Tongue (tissue), 3 donors: ENCODE measurements at places on chromosomes 13 and 19.
A peak's percentile ranks its signal among the peaks of the same experiment; 100 is the strongest.

- no peak for DNase-seq
Observed at GRCh38 chr13:94400874-94401273, 78.6 kb downstream of the DCT start.

DNA sequence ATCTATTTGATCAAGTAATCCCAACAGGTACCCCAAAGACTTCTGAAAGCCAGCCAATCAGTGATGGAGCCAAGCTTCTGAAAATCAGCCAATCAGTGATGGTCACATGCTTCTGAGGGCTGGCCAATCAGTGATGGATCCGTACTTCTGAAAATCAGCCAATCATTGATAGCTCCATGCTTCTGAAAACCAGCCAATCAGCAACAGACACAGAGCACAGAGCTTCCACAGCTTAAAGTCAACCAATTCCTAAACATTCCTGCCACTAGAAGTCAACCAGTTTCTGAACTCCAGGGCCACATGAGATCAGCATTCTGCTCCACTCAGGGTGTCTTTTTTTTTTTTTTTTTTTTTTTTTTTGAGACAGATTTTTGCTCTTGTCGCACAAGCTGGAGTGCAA, 8.2 kb upstream of the HSD17B14 start:
- DNase-seq, result no peak

GRCh38 chr19:41889896-41890295, 6.9 kb downstream of the ARHGEF1 start:
- no peak for DNase-seq

GRCh38 chr13:94968757-94969086, 256.4 kb upstream of the SOX21 start:
- DNase-seq, result no peak

DNA sequence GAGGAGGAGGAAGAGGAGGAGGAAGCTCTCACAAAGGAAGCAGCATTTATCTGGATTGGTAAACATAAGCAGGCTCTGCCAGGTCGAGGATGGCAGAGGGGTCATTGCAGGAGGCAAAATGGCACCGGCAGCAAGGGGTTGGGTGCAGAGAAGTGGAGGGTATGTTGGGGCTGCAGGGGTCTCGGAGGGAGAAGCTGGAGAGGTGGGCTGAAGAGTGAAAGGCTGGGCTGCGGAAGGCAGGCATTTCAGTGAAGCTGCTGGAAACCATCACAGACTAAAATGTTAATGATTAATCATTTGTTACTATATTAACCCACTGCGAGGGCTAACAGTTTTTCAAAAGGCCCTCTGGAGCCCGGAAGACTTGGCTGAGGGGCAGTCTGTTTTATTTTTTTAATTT, 24.6 kb downstream of the TPT1 start:
- no peak for DNase-seq

DNA sequence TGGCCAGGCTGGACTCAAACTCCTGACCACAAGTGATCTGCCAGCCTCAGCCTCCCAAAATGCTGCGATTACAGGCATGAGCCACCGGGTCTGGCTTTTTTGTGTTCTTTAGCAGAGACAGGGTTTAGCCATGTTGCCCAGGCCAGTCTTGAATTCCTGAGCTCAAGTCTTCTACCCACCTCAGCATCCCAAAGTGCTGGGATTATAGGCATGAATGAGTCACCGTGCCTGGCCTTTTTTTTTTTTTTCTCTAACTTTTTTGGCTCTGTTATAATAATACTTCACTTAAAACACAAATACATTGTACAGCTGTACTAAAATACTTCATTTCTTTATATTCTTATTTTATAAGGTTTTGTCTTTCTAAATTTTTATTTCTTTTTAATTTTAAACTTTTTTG, 599.5 kb upstream of the PCDH9 start:
- no peak for DNase-seq

DNA sequence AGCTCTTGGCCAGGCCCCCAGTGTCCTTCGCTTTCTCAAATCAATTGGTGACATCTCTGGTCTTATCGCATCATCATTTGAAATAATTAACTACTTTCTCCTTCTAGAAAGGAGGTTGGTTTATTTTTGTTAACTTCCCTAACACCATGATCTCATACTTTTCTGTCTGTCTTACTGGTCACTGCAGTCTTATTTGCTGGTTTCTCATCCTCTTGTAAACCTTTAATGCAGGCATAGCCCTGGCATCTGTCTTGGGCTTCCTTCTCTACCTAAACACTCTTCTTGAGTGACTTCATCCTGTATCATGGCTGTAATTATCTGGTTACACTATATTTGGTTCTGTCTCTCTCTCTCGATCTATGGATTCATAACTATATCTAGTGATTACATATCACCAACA, 152.8 kb downstream of the CYSLTR2 start:
- no peak for DNase-seq

GRCh38 chr13:78787190-78787589, 128.2 kb upstream of the OBI1 start:
- peak; percentile 5 for DNase-seq

GRCh38 chr19:39277598-39277997, 9.4 kb downstream of the IFNL2 start:
- DNase-seq, result no peak

- no peak for DNase-seq
Observed at GRCh38 chr13:110784704-110785103, 71.2 kb downstream of the ING1 start.

DNA sequence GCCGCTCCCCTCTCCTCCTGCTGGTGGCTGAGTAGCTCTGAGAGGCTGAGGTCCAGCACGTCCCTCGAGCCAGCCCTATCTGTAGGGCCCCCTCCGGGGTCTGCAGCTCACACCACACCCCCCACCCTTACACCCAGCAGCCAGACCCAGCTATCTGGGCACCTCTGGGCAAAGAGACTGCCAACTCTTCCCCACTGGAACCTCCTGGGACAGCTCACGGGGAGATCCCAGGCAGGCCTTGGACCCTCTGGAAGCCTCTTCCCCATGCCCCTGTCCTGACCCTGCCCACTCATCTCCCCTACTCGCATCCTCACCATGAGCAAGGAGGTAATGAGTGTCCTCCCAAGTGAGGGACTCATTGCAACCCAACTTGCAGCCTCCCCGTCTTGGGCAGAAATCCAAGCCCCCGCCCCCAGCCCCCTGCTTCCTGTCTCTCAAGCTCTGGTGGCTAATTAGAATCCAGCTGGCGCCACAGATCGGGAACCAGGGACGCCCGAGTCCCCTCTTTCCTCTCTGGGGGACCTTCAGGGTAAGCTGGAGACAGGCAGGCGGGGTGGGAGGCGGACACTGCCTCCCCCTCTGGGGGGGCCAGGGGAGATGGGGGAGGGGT, 22.1 kb downstream of the ADGRL1 start:
- DNase-seq, result peak; percentile 48

DNA sequence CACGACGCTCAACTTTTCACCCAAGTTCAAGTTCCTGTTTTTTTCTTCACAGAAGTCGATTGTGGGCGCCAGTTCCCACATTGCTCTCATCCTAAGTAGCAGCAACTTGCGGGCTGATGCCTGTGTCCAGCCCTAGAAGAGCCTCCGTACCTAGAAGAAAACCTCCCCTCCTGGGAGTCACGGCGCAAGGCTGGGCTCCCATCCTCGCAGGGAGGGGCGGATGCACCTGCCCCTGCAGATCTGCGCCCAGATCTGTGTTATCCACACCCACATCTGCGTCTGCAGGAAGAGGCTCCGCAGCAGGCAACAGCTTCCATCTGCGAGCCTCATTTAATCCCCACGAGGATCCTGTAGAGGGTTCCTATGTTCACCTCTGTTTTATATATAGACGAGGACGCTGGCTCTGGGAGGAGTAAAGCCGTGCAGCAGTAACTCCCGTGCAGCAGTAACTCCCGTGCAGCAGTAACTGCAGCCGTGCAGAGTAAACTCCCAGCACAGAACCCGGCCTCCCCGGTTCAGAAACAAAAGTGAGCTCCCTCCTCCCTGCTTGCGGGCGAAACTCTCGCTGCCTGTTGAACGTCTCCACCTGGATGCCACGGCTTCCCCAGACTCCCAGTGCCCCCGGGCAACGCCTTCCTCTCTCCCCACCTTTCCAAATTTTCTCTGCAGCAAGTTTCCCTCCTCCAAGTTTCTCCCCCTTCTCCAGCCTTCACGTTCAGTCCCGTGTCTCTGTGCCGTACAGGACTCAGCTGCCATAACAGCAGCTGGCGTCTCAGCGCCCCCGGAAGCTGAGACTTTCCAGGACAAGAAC, 23.5 kb upstream of the LAIR1 start:
- DNase-seq, result peak; percentile 45

DNA sequence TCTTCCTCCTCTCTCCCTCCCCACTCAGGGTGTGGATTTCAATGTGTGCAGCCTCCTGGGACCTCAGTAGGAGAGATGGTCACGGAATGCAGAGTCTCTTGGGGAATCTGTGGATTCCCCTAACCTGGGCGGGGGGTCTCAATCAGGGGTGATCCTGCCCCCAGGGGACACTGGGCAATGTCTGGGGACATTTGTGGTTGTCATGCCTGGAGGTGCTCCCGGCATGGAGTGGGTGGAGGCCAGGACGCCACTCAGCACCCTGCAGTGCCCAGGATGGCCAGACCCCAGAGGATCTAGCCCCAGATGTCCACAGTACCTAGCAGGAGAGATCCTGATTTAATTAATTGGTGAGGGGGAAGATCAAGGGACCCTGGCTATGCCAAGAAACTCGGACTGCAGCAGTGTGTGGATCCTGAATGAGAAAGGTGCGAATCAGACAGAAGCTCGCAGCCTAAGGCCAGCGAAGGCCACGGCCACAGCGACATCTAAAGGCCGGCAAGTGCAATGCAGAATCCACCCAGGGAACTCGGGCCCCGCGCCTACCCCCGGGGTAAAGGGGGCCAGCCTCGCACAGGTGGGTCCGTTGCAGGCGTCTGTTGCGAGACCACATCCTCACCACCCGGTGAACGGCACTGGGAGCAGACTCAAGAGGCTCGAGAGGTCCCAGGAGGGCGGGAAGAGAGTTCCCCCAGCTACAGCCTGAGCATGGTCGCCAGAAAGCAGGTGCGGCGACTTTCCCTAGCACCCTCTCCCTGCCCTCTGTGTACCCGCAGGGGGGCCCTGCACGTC, 88.8 kb downstream of the GNG7 start:
- DNase-seq, result no peak

DNA sequence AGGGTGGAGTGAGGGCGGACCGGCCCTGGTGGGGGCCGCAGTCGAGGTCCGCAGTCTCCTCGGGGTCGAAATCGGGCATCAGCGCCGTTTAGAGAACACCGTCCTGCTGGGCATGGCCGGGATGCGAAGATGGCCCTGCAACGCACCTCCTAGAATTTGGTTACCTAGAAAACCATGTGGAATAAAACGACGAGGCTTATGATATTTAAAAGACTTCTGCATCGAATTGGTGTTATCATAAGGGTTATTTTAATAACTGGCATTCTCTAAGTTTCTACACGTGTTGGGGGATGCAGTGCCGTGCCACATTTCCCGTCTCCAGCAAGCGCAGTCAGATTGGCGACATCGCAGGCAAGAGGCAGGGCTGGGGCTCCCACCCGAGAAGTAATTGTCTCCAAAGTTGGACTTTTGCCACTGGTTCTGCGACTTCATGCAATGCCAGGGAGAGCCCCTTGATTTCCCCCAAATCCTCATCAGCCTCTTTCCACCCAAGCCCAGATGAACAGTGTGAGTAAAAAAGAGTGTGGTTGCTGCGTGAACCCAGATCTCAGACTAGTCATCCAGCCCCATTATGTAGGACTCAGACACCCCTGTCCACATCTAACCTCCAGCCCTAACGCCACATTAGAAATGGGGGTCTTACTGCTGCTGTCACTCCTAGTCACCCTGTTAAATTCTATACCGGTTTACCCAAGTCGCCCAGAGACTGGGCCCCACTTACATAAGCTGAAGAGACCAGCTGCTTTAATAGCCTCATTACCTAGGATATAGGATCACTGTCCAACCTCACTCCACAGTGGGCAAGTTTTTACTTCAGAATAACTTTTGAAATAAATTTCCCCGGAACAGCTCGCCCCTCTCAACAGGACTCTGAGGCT, 571 bp upstream of the DHRS12 start:
- DNase-seq, result peak; percentile 56

- no peak for DNase-seq
Observed at GRCh38 chr13:99085139-99085807, 107.4 kb upstream of the DOCK9 start.

GRCh38 chr19:41407271-41407670, 9.7 kb downstream of the BCKDHA start:
- no peak for DNase-seq

DNA sequence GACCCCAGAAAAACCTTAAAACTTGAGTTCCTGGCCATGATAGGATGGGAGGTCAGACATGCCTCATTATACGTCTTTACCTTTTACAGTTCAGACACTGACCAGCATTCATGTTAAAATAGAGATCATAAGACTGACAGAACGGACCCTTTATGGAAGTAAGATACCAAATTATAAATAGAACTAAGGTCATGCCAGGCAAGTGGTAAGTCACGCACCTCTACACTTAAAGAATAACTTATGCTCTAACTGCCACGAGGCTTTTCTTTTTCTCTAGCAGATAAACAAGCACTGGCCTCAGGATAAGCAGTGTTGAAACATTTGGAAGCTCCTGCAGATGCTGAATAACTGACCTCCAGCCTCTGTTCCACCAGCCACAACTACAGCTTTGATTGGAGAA, 28.4 kb downstream of the GPR42 start:
- DNase-seq, result no peak

DNA sequence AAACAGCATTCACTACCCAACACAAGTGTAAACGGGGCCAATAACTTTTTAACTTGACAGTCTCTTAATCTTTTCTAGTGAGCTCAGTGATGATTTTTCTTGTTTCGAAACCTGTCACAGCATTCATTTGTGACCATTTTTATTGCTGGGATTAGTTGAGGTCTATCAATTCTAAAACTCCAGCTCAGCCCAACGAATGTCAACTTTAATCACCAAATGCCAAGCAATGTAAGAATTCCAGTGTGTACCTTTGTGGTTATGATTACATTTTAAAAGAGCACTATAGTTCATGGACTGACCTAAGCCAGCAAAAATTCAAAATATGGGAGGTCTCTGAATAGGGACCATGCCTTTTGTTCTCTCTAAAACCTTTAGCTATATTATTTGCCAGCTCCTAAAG, 694.3 kb upstream of the SGCG start:
- DNase-seq, result no peak

GRCh38 chr13:37539170-37539569, 59.4 kb downstream of the POSTN start:
- no peak for DNase-seq

DNA sequence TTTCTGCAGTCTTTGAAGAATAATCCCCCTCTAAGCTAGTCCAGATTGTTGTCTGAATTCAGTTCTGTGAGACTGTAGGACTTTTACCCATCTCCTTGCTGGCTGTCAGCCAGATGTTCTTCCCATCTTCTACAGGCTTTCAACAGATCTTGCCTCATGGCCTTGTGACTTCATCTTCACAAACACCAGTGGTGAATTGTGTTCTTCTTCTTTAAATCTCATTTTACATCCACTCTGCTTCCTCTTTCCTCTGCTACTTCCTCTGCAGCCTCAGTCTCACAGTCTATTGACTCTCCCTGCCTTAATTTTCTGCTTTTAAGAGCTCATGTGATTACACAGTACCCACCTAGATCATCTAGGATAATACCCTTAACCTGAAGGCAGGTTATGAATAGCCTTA, 859.0 kb upstream of the SLITRK1 start:
- DNase-seq, result peak; percentile 5

DNA sequence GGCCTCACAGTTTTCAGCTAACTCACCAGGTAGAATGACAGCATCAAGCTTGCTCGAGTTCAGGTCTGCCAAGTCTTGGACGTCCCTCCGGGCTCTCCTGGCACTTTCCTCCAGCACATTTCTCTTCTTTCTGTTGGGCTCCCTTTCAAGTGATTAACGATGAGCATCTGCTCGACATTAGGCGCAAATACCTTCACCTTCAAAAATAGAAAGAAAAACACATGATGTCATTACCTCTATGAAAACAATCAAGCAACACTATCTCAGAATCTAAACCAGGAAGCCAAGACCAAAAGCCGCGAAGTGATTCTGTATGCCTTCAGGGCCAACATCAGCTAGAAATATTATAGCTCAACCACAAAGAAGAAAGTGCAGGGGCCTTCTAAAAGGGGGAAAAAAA, 15.4 kb upstream of the CLN5 start:
- DNase-seq, result peak; percentile 45
